ENCODE measurements at places on chromosomes 3 and 15. TPM values are rescaled to one million over a fixed set of nuclear protein-coding genes. Genes with fewer than 3 reads are reported as not detected.

C3orf70 gene
- not detected for total RNA-seq

LTK gene
- 0.02 TPM for total RNA-seq

SAMD7 gene
- total RNA-seq: not detected

CIB1 gene
- total RNA-seq: 51.0 TPM

DAG1 gene
- 46.6 TPM for total RNA-seq

PLSCR5 gene
- total RNA-seq: not detected

SLC35A5 gene
- 36.5 TPM for total RNA-seq

PIERCE2 gene
- 38.2 TPM for total RNA-seq

INSYN1 gene
- 0.02 TPM for total RNA-seq

CIDEC gene
- not detected for total RNA-seq

ZNF385D gene
- not detected for total RNA-seq

IRAK2 gene
- total RNA-seq: 2.2 TPM

SPINK8 gene
- not detected for total RNA-seq

CACNA2D3 gene
- total RNA-seq: 10.8 TPM

SNRPN gene
- 222 TPM for total RNA-seq

QTRT2 gene
- 19.9 TPM for total RNA-seq
